T-helper 2 cell treated with Interferon-gamma antibody and Interleukin-4, amounts not matched to agents 5 μg/mL and 100 μg/mL, for 36 hours (primary cell): ENCODE measurements at places on chromosomes 7 and 10.

GRCh38 chr10:1629326-1630198, 107.8 kb downstream of the ADARB2 start:
- DNase-seq, result no peak

GRCh38 chr7:712381-713138, 13.9 kb upstream of the DNAAF5 start:
- no peak for DNase-seq

DNA sequence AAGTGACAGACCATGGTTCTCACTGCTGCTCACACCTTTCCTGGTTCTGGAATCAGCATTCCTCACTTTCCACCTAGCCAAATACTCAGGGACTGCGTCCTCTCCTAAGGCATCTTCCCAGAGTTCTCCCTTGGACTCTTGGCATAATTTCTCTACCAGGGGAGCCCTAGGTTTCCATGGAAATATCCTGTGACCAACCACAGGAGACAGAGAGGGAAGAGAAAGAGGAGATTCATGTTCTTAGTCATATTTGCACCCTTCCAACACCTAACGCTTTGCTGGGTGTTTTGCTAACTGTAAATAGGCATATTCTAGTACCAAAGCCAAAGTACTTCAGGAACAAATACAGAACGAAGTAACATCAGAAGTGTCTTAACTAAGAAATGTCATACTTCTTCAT, 28.6 kb downstream of the DENND11 start:
- no peak for DNase-seq

GRCh38 chr7:76091506-76091905, 43.6 kb downstream of the MDH2 start:
- DNase-seq, result no peak

GRCh38 chr10:4671451-4672145, 154.4 kb upstream of the AKR1E2 start:
- no peak for DNase-seq

GRCh38 chr10:129279446-129280154, 187.4 kb upstream of the MGMT start:
- DNase-seq, result no peak

GRCh38 chr7:157513162-157513621, 176.4 kb downstream of the DNAJB6 start:
- DNase-seq, result no peak

DNA sequence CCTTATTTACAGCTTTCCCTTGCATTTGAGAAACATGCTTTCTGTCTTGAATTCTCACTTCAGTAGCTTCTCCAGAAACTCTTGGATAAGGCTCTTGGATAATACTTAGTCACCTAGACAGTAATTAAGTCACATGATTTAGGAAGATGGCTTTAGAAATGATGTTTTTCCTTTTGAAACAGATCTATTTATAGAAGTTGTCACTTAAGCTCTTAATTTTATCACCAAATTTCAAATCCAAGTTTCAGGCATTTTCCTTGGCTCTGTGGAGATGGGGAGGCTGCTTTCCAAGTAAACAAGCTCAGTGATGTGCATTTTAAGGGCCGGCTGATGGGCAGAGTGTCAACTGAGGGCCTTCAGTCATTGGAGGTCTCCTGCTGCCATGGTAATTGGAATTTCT, 130.3 kb downstream of the SRI start:
- DNase-seq, result no peak

DNA sequence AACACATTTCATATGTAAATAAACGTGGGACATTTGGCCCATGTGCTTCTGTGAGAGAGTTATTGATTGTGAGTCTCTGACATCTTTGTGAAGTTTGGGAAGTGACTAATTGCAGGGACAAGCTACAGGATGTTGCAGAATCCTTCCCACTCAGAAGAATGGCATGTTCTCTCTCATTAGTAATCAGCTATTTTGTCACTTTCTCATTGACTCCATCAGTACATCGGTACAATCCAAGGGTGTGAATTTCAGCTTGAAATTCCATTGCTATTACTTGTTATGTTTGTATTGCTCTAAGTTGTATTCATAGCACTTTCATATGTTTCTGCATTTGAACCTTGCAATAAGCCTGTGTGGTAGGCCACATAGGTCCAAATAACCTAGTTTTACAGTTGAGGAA, 100.0 kb upstream of the KCNMA1 start:
- DNase-seq, result no peak

DNA sequence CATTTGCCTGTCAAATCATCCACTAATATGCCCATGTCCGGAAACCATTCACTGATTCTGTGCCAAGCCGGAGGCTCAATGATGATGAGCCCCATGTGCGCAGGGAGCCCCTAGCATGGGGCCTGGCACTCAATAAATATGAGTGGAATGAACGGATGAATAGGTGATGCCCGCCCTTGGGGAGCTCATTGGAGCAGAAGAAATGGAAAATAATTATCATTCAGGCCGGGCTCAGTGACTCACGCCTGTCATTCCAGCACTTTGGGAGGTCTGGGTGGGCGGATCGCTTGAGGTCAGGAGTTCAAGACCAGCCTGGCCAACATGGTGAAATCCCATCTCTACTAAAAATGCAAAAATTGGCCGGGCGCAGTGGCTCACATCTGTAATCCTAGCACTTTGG, 11.0 kb downstream of the RHBDD2 start:
- no peak for DNase-seq

- DNase-seq, result no peak
These were observed 31.7 kb downstream of the KCND2 start for GRCh38 chr7:120304674-120305073.

GRCh38 chr7:23956772-23957576, 247.0 kb downstream of the STK31 start:
- DNase-seq, result no peak

DNA sequence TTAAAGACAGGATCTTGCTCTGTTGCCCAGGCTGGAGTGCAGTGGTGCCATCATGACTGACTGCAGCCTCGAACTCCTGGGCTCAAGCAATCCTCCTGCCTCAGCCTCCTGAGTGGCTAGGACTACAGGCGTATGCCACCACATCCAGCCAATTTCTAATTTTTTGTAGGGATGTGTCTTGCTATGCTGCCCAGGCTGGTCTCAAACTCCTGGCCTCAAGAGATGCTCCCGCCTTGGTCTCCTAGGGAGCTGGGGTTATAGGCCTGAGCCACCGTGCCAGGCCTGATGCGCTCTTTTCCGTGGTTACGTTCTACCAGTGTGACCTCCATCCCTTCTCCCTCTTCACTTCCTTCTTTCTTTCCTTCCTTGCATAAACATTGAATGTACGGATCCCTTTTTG, 34.2 kb upstream of the IL15RA start:
- no peak for DNase-seq

DNA sequence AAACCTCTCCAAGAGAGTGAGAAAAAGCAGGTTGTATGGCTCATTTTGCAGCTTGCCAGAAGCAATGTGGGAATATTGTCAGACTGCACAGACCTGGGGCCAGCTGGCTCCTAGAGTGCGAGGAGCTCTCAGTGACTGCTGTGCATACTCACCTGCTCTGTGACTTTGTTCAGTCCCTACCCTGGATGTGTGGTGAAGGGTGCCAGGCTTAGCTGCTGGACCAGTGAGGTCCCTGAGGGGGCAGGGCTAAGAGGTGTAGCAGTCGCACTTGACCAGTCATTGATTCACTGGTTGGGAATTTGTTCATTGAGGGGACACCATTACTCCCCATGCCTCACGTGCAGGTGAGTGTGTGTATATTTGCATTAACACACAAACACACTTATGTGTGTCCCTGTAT, 60.1 kb downstream of the IKZF1 start:
- no peak for DNase-seq

DNA sequence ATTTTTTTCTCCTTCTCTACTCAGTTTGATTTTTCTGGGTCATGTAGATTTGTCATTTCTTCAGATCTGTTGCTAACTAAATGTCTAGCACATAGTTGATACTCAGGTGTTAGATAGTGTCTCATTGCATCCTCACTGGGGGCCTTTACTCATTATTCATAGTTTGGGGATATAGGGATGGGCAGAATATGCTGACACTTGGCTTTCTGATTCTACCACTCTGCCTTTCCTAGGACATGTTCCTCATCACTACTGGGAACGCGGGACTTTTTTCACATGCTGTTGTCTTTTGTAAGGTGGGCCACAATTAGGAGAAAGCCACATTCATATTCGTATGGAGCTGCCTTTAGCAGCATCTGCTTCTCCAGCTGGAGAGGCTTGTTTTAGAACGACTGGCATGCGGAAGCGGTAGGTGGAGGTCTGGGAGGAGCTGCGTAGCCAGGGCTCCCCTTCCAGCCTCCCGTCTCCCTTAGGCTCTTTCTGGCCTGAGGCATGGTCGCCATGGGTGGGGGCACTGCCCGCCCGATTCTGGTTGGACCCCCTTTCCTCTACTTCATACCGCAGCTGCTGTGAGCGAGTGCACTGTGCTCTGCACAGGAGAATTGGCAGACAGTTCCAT, 78.8 kb downstream of the SND1 start:
- DNase-seq, result no peak

DNA sequence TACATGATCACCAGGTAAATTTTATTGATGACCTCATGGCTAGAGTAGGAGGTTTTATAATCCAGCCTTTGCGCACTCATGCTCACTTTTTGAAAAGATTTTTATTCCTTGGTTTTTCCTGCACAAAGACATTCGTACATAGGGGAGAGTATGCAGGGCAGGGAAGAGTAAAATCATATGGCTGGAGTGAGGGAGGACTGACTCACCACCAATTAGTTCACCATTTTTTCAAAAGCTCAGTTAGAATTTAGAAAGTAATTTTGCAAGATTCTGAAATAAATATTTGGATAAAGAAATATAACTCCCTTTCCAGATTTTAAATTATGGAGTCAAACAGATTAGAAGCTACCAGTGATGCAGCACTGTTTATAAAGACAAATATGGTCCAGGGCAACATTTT, 111.9 kb downstream of the SEMA3D start:
- DNase-seq, result no peak

DNA sequence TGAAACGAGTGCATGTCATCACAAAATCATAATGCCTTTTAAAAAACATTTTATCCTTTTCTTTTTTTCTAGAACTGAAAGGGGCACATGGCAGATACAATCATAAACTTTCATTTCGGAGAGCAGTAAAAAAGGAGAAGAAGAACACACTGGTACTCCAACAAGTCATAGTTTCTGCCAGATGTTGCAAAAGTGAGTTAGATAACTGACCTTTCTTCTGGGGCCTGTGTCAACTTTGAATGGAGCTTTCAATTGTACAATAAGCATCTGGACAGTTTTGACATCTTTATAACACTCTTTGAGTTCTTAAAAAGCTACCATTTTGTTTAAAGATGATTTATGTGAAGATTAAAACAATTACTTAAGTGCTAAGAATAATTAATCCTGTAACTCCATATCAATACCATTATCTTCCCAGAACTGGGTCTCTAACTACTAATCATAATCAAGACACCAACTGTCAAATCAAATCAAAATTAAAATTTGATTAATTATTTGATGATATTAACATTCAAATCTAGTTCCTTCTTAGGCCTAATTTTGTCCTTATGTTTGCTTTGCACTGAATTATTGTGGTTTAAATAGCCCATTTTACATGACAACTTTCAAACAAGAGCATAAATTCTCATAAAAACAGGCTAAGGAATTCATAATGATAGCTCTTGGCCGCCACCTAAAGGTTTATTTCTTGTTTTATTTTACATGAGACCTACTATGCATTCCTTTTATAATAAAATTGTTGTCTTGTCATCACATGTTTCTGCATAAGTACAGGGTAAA, 19.5 kb upstream of the ITGB8 start:
- DNase-seq, result no peak

- DNase-seq, result no peak
These were observed 152.9 kb upstream of the INHBA start for GRCh38 chr7:41855798-41856197.

- DNase-seq, result no peak
These were observed 1.2 kb downstream of the HIPK2 start for GRCh38 chr7:139776486-139777132.

GRCh38 chr10:132136689-132137088, 50.1 kb upstream of the DPYSL4 start:
- DNase-seq, result no peak

DNA sequence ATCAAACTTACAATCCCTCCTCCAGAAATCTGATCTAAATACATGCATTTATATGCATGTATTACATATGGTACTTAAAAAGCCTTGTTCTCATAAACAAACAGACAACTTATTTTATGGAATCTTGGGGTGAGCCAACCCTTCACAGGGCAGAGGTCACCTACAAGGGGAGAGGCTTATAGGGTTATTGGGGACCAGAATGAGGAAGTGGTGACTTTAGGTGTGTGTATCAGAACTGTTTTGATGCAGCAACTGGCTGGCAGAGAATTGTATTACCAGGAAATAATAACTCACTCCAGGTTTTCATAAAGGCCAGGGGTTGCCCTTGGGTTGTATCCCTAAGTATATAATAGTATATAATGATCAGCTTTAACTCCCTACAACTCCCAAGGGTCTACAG, 91.1 kb downstream of the SVIL start:
- no peak for DNase-seq

GRCh38 chr7:129401967-129402860, 32.0 kb upstream of the STRIP2 start:
- peak; percentile 7 for DNase-seq
